Immature natural killer cell (primary cell): ENCODE measurements at places on chromosomes 7 and 10. TPM values are rescaled to one million over a fixed set of nuclear protein-coding genes. Genes with fewer than 3 reads are reported as not detected.
A peak's percentile ranks its signal among the peaks of the same experiment; 100 is the strongest.

The PDZD7 gene
- polyA plus RNA-seq: 0.28 TPM

The AKR1C3 gene
- 219 TPM for polyA plus RNA-seq

The TMEM270 gene
- polyA plus RNA-seq: not detected

DNA sequence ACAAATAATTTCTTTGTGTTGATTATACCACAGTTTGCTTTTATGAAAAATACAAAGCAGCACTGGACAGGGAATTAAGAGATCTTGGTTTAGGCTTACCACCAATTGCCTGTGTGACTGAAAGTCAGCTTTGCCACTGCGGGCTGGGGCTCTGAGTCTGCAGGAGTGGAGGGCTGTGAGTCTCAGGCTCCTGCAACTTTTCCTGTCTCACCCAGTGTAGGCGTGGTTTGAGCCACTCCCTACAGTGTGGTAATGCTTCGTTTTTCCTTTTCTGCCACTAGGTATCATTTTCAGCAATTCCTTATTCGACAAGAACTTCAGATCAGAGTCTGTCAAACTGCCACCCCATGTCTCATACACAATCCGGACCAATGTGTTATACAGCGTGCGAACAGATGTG is 180.6 kb downstream of the ABCA13 start:
- DNase-seq: no peak

DNA sequence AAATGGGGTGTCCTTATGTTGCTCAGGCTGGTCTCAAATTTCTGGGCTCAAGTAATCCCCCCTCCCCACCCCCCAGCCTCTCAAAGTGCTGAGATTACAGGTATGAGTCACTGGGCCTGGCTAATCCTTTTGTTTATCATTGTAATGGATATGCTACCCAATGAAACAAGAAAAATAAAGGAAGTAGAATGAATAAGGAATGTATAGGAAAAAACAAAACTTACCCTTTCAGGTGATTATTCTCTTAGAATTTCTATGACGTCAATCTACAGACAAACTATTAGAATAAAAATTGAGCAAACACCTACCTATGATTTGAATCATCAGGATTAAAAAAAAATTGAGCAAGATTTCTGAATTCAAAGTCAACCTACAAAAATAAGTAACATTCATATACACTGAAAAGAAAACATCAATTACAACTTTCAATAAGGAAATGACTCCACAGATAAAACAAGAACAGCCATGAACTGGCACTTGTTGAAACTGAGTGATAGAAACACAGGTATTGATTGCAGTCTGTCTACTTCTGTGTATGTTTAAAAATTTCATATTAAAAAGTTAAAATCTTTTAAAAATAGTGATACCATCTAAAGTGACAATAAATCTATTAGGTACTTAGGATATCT is 12.2 kb downstream of the ADAM12 start:
- no peak for DNase-seq

DNA sequence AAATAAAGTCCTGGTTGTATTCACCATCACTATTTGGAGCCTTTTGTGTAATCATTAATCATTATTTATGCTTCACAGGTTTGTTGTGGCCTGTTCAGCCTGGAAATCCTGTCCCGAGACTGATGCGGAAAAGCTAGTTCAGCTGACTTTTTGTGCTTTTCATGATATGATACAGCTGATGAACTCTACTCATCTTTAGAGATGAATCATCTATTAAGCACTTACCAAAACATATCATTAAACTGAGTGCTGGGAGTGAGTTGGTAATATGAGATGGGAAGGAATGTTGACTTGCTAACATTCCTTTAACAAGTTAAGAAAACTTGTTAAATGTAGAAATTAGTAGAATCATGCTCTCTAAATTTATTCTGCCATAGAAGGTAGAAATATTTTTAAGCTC is 53.0 kb downstream of the CROT start:
- DNase-seq: no peak

DNA sequence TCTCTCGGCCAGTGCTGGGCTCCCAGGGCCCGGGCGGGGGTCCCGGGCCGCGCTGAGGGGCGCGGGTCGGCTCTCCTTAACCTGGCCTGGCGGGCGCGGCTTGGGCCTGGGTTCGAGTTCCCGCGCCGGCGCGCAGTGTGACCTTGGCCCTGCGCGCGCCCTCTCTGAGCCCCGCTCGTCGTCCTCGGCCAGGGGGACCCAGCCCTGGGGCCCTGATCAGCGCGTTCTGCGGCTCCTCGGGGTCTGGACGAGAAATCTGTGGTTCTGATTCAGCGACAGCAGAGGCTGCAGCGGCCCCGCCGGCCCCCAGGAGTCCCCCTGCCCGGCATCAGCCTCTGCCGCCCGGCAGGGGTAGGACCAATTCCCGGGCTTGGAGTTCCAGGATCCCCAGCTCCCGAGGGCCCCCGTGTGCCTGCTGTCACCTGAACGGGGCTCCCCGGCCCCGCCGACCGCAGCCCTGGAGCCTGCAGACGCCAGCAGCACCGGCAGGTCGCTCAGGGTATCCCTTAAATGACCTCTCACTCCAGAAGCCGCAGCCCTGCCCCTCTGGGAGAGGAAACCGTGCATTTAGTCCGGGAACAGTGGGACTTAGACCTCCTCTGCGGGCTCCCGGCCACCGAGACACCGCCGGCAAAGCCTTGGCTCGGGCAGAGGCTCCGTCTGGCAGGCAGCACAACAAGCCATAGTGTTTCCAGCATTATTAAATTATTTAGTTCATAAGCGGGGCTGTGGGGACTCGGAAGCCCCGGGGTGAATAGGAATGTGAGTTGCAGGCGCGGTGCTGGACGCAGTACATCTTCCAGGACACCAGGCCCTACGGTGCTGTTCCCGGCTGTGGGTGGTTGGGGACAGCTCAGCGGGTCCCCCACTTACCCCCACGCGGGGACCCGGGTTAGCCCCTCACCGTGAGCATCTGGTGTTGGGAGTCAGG is 572 bp downstream of the CHST12 start:
- no peak for DNase-seq

GRCh38 chr10:95896071-95896850 is 11.5 kb upstream of the CC2D2B start:
- DNase-seq: no peak

DNA sequence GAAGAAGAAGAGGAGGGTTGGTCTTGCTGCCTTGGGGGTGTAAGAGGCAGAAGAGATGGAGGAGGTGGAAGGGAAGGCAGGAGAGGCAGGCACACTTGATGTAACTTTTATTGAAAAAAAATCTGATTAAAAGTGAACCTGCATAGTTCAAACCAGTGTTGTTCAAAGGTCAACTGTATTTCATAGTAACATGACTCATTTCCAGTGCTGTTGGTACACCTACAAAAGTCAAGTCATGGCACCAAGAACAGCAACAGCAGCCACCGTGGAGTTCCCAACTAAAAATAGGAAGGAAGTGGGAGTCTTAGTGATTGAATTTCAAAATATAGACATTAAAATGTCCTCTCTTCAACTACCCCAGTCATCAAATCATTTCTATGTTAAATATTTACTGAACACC is 88.5 kb downstream of the CTNNA3 start:
- DNase-seq: no peak

DNA sequence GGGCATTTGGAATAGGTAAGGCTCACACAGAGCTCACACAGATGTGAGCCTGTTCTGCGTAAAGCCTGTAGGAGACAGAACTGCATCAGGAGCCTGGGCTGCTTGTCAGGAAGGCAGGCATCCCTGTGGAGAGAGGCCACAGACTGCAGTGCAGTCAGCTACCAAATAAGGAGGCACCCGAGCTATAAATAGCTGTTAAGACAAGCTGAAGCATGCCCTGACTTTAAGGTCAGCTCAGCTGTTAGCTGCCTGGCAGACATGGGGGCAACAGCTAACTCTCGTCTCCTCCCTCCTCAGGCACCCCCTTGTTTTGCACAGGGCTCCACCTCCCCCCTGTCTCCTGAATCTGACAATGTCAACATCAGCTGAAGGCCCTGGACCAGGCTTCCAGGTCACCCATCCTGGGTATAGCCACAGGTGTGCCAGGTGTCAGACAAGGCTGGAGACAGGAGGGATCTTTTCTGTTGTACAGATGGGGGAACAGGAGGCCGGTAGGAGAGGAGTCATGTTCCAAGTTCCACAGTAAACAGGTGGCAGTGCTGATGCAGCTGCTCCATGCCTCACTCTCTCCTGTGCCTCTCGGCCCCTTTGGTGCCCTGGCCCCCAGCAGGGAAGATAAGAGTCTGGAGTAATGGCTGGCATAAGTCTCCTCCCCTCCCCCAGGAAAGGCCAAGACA is 27.6 kb upstream of the MKRN1 start:
- no peak for DNase-seq

GRCh38 chr7:83005410-83005809 is 157.3 kb downstream of the PCLO start:
- DNase-seq: no peak

DNA sequence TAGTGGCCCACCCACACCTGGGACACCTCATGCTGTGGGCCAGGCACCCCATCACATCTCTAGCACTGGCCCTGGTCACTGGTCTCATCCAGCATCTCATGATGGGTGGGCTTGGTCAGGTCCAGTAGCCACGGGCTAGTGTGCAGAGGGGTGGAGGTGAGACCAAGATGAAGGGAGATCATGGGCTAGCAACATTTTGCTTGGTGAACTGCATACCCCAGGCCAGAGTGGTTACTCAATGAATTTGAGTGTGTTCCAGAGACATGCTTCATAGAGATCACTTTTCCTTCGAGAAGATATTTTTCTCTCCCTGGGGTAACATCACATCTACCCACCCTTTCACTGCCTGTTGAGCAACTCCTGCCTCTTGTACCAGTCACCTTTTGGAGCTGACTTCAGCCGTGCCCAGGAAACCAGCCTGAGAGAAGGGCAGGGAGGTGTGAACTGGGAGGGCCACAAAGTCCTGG is 44.2 kb downstream of the MINDY4 start:
- no peak for DNase-seq

- no peak for DNase-seq
Observed at GRCh38 chr7:118870187-118870586, 645.7 kb downstream of the ANKRD7 start.

- peak; percentile 34 for DNase-seq
Observed at GRCh38 chr7:142152076-142152475, 40.6 kb downstream of the MGAM2 start.

DNA sequence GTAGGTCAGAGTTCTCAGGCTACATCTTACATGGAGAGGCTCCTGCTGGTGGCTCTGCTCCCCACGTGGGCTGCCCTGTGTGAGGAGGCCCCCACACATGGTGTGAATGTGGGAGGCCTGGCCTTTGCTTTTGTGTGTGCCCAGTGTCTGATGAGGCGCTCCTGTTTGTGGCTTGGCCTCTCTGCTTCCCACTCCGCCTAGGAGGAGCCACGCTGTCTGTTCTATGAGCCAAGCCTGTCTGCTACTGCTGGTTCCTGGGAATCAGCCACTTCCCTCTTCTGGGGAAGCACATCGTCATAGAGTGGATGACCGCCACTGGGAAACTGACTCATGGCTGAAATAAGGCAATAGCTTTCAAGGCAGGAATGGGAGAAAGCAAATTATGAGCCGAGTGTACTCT is 87.1 kb downstream of the CYP26A1 start:
- no peak for DNase-seq

- no peak for DNase-seq
Observed at GRCh38 chr10:21217107-21217506, 308.4 kb downstream of the SKIDA1 start.

GRCh38 chr10:36301139-36301538 is 659.0 kb upstream of the FZD8 start:
- DNase-seq: no peak

- no peak for DNase-seq
Observed at GRCh38 chr7:46208635-46209525, 287.8 kb upstream of the IGFBP3 start.
